ENCODE measurements at places on chromosomes 6 and 20.

DNA sequence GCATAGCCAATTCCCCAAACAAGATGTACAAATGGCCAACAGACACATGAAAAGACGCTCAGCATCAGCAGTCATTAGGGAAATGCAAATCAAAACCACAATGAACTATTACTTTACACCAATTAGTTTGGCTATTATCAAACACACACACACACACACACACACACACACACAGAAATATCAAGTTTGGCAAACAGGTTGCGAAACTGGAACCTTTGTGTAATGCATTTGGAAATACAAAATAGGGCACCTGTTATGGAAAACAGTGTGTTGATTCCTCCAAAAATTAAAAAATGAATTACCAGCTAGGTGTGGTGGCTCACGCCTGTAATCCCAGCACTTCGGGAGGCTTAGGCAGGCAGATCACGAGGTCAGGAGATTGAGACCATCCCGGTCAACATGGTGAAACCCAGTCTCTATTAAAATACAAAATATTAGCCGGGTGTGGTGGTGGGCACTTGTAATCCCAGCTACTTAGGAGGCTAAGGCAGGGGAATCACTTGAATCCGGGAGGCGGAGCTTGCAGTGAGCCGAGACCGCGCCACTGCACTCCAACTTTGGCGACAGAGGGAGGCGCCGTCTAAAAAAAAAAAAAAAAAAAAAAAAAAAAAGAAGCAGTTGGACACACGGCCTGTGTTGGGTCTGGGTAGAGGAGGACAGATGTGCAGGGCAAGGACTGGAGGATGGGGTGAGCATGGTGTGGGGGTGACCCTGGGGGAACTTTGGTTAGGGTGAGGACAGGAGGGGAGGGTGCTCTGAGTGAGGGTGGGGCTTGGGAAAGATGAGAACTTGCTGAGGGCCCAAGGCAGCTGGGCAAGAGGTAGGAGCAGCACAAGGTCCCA, 23.8 kb downstream of the HLA-F start:
- DNase-seq = no peak

DNA sequence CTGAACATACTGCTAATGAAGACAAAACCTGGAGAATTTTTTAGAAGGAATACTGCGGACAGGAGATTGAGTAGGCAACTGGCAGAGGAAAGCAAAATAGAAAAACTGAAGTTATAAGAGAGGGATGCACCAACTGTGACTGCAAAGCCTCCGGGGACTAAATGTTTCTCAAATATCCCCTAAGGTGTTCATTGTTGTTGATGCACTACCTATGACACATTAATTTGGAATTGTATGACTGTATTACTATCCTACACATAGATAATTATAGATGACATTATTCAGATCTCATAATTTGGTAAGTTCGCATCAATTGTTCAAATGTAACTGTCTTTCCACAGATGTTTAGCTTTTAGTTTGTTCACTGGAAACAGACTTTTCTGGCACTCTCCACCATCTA, 341.1 kb downstream of the MMUT start:
- DNase-seq = no peak

DNA sequence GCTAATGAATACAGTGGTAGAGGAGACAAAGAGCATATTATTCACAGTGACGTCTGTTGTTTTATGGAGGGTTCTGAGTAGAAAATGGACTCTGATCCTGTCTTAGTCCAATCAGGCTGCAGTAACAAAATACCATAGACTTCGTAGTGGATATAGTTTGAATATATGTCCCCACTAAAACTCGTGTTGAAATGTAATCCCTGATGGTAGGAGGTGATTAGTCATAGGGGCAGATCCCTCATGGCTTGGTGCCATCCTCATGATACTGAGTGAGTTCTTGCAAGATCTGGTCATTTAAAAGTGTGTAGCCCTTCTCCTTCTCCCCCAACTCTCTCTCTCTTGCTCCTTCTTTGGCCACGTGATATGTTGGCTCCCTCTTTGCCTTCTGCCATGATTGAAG, 82.5 kb downstream of the CD83 start:
- DNase-seq = no peak

GRCh38 chr20:12555369-12555768, 453.4 kb upstream of the SPTLC3 start:
- DNase-seq = no peak

- DNase-seq = no peak
Measured at GRCh38 chr20:32160341-32160740, 47.2 kb downstream of the PLAGL2 start.

DNA sequence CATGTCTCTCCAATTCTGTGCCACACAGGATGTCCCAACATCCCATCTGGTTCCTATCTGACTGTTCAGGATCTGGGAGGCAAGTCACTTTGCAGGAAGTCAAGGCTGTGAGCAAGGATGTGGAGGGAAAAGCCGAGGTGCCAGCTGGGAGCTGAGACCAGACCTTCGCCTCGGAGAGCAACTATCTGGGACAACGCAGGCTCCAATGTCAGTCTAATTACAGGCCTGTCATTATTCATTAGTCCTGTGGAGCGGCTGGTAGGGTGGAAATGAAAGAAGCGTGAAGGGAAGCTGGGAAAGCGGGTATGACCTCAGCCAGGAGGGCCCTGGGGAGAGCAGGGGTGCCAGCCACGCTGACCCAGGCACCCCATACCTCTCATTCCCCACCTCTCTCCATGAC, 147.3 kb downstream of the UNC5CL start:
- DNase-seq = no peak

DNA sequence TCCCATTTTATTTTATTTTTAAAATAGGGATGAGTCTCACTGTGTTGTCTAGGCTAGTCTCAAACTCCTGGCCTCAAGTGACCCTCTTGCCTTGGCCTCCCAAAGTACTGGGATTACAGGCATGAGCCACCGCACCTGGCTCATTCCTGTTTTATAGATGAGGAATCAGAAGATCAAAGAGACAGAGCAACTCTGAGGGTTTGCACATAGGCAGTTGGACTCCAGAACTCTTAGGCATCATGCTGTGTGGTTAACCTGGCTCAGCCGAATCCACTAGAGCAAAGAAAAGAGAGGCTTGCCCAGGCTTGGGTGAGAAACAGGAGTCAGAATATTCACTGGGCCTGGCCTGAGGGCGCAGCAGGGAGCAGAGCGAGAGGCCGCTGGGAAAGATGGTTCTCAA, 9.4 kb downstream of the MYH7B start:
- no peak for DNase-seq

DNA sequence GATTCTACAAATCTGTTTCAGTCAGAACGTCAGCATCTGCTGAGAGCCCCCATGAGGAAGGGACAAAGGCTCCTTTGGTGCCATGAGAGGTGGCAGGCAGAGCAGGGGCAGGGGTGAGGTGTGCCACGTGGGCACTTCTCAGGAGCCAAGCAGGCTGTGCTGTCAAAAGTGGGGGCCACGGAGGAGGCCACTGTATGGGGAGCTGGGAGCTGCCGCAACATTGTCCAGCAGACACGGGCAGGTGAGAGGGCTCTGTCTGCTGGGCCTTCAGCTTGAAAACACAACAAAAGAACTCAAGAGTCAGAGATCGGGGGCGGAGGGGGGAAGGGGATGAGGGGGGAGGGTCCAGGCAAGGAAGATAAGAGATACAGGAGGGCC, 21.6 kb upstream of the FOXP4 start:
- no peak for DNase-seq

GRCh38 chr20:23826541-23827021, at the start of gene CST2:
TSS of gene CST2 (minus strand) at chr20:23826729. CDS start at chr20:23826660, 69 bp downstream.
- no peak for DNase-seq

DNA sequence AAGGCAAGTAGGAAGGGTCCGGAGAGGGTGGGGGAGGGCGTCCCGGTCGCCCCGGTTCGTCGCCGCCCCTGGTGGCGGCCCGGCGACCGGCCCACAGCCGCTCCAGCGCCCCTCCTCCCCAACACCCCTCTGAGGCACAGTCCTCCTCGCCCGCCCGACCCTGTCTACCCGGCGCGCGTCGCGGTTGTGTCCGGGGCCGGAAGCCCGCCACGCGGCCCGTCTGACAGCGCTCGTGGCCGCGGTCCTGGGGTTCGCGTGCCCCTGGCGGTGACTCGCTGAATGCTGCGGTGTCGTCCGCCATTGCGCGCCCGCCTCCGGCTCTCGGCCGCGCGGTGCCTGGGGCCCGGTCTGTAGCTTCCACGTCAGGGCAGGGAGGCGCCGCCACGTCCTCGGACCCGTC, 335.3 kb upstream of the DEFB115 start:
- DNase-seq = no peak

GRCh38 chr6:22673474-22673873, 104.1 kb downstream of the HDGFL1 start:
- no peak for DNase-seq

GRCh38 chr6:116385459-116385802, 14.7 kb downstream of the DSE start:
- no peak for DNase-seq

DNA sequence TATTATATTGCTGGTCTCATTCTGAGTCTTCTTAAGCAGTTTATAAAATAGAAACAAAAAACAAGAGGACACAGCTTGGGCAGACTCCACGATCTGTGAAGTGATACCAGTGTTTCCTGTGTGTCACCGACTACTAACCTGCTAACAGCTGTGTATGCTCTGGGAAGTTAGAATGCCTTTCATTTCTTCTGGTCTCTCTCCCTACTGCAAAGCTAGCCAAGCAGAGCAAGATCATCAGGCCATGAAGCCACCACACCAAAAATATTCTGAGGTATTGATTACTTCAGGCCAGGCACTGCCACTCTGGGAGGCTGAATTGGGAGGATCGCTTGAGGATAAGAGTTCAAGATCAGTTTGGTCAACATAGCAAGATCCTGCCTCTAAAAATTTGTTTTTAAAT, 46.9 kb upstream of the SMIM29 start:
- no peak for DNase-seq

All from stimulated activated CD4-positive, alpha-beta T cell treated with anti-CD3 and anti-CD28 coated beads, Interleukin-1b, Interleukin-23, amount 100 ng/mL, for 1 hour (primary cell).